ENCODE measurements at places on chromosomes 11 and 22.

GRCh38 chr11:11268119-11268518, 84.9 kb downstream of the CSNK2A3 start:
- no peak for DNase-seq

DNA sequence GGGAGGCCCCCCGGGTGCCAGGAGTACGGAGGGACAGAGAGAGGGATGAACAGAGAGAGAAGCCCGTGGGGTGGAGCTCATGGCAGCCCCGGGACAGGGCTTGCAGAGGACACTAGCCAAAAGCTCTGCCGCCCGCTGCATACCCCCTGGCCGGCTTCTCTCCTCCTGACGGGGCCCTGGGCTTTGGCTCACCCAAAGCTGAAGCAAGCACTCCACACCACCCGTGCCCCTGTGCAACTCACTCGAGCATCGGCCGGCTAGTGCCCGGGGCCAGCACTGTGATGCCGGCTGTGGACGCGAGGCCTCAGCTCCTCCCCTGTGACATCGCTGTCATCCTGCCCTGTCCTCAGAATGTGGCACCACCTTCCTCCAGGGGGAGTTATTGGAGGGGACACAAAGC, 429.6 kb downstream of the BRD1 start:
- no peak for DNase-seq

DNA sequence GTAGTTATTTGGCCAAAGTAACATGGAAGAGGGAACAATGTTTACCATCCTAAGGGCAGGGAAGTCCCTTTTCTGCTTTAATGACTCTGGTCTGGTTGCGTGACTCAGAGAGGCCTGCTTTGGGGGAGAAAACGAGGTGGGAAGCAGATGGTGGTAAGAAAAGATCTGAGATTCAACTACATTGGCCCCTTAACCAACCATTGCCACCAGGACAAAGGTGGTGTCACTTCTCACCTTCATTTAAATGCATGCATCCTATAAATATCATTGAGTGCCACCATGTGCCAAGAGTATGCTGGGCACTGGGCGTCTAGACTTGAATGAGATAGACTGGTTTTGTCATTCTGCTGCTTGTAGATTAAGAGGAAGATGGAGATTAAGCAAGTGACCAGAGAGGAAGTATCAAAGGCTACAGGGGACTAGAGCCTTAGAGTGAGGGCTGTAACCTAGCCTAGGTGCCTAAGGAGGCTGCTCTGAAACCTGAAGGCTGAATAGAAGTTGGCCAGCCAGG, 3.6 kb upstream of the SORL1 start:
- no peak for DNase-seq

DNA sequence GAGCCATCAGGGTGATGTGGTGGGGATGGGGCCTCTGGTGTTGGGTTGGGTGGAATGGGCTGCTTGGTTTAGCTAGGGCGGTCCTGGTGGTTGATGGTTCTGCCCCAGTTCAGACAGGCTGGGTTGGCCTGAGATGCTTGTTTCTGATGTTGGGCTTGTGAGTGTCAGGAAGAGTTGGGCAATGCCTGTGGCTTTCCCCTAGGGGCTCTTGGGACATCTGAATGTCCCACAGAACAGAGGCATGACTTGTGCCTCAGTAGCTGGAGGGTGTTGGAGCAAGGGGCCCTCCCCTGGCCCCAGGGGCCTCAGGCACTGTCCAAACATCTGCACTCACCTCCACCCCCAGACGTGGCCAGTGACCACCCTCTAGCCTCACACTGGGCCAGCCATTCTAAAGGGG, 14.0 kb upstream of the CTSD start:
- DNase-seq = no peak

DNA sequence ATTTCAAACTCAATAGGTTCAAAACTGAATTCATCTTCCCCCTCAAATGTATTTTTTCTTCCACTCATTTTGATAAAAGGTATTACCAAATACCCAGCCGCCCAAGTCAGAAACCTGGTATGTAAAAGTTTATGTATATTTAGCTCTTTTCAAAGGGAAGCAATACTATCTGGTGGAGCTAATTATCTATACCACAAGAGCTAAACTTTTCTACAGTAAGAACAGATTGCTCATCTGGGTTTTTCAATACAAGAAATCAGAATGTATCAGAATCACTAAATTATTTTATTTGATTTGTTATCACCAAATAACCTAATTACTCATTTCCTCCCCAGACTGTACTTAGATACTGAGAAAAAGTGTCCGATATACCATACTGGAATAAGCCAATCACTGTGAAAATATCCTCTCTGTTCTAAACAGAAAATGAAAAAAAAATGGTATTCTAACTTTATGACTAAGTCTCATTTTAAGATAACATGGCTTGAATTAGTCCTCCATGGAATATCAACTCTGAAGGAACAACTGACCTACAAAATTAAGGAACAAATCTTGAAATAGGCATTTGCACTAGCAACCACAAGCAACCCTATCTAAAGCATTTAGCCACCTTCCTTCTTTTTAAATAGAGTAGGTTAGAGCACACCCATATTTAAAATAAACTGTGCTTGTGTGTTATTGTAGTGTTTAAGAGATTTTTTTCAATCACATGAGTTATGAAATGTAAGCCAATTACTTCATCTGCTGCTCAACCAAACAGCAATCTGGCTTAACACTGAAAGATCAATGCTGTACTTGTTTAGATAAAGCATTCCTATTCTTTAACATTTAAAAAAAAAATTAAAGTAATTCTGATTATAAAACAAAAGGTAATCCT, 35.0 kb downstream of the RDX start:
- peak; percentile 34 for DNase-seq

- DNase-seq = peak; percentile 33
Measured at GRCh38 chr11:4048340-4048739, 46.3 kb upstream of the RRM1 start.
